ENCODE measurements at places on chromosomes 1 and 21.

GRCh38 chr1:65278376-65279069 lies 30.8 kb upstream of the DNAJC6 start:
- no peak for DNase-seq

DNA sequence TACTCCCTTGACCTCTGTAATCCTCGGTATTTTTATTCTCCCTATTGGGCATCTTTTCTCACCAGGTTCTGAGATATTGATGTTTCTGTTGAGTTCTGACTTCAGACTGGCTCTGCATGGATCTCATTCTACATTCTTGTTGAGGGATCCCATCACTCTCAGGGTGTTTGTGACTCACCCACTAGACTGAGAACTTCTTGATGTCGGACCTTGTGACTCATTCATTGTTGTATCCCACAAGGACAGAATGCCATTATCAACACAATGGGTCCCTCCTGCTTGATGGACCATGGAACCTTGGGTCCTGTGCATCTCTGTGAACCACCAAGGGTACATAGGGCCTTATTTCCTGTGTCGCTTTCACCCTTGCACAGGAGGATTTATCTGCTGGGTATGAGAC lies 174.1 kb downstream of the PBX1 start:
- DNase-seq = peak; percentile 69

- no peak for DNase-seq
These were observed 14.1 kb downstream of the VAMP4 start for GRCh38 chr1:171727778-171728177.

GRCh38 chr1:77271852-77272580 lies 9.8 kb upstream of the AK5 start:
- DNase-seq = no peak

GRCh38 chr1:203906932-203907331 lies 45.5 kb downstream of the SNRPE start:
- peak; percentile 94 for DNase-seq

- DNase-seq = peak; percentile 33
These were observed 79.5 kb downstream of the NR5A2 start for GRCh38 chr1:200107004-200107470.

GRCh38 chr21:33019885-33020557 lies 5.7 kb upstream of the OLIG2 start:
- DNase-seq = peak; percentile 12

DNA sequence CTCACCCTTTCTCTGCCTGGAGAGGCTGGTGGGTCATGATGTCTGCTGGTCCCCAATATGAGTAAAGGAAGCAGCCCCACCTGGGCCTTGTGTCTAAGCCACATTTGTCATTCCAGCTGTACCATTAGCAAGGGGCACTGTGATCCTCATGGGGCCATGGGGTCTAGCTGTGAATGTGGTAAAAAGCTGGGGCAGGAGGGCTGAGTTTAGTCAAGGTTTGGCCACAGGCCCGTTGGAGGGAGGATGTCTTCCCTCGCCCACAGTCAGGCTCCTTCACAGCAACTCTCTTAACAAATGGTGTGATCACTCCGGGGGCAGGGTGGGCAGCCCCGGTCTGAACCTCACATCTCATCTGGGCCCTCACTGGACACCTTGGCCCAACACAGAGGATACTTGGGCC lies 115.4 kb downstream of the DMRTB1 start:
- DNase-seq = no peak

GRCh38 chr1:229254910-229255541 lies 15.9 kb upstream of the RAB4A start:
- peak; percentile 53 for DNase-seq

DNA sequence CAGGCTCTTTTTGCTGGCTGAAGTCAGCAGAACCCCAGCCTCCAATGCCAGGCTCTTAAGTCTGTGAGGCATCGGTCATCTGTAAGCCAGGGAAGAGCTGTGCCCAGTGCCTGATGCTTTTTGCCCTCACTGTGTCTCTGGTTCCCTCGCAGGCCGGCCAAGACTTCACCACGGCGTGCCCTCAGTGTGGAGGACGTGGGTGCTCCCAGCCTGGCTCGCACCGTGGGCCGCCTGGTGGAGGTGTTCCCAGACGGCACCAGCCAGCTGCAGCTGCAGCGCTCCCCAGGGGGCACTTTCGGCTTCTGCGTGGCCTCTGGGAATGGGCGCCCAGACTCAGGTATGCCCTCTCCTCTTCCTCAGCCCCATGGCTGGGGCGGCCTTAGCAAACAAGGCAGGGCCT lies 32.5 kb downstream of the KIAA1614 start:
- DNase-seq = no peak

DNA sequence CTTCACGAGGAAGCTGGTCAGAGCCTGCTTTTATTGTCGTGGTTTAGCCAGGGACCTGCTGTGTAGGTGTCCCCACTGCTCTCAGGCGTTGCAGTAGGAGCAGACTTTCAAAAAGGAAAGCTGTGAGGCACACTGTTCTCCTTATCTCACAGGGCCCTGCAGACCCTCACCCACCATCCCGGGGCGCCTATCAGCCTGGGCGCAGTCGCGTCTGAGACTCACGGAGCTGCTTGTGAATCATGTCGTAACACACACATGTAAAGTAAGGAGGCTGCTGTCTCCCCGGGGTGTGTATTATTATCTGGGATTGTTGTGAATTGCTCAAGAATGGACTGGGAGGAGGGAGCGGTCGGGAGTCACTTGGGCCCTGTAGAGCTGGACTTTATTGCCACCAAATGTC lies 17.4 kb downstream of the AJAP1 start:
- DNase-seq = no peak

DNA sequence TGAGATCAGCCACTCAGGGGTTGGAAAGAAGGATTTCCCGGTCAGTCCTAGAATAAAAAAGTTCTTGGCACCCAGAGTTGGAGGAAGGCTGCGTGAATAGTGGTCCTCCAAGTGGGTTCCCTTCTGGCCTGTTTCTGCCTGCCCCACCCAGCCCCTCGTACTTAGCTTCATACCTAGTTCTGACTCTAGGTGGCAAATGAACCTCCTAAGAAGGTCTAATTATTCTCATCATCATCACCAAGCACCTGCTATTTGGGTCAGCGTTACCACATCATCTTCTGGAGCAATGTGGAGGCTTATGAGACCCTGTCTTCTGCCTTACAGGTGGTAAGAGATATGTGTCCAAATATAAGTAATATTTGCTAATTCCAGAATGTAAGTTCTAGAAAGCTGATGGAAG lies 35.9 kb upstream of the NFASC start:
- DNase-seq = no peak

GRCh38 chr1:157691285-157691920 lies 9.2 kb downstream of the FCRL3 start:
- DNase-seq = peak; percentile 43

DNA sequence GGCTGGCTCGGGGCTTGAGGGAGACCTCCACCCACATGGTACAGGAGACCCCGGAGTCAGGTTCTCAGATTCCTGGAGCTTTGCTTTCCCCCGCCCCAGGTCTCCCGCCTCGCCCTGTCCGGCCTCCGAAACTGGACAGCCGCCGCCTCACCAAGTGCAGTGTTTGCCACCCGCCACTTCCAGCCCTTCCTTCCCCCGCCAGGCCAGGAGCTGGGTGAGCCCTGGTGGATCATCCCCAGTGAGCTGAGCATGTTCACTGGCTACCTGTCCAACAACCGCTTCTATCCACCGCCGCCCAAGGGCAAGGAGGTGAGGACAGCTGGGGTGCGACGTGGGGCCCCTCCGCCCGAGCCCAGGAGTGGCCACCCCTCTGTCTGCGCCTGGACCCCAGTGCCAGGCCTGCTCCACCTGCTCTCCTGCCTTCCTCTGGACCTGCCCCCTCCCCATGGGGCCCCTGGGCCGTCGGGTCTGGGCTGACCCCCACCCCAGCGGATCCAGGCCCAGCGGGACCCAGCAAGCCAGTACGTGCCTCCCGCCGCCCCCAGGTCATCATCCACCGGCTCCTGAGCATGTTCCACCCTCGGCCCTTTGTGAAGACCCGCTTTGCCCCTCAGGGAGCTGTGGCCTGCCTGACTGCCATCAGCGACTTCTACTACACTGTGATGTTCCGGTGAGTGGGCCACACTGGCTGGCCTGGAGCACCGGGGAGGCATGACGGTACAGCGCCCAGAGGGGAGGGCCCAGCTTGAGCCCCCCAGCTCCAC lies 8.7 kb downstream of the SELENON start:
- no peak for DNase-seq
